CD8-positive, alpha-beta T cell (primary cell): ENCODE measurements at places on chromosomes 5 and 9. TPM values are rescaled to one million over a fixed set of nuclear protein-coding genes. Genes with fewer than 3 reads are reported as not detected.
A peak's percentile ranks its signal among the peaks of the same experiment; 100 is the strongest.

DNA sequence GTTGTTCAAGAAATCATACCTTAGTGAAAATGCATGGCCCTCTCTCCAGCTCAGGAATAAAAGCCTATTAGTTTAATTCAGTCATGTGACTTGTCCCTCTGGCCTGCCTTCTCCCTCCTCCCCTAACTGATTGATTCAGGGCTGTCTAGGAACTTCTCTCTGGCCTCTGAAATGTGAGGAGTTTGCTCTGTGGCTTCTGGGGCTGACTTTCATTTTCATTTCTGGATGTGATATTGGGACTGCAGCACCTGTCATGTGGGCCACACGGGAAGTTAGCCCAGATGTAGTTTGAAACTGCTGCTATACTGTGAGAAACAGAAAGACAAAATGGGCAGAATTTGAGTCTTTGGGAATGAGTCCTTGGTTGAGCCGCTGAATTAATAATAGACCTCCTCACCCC lies 44.8 kb downstream of the PARP8 start:
- peak; percentile 81 for DNase-seq

DNA sequence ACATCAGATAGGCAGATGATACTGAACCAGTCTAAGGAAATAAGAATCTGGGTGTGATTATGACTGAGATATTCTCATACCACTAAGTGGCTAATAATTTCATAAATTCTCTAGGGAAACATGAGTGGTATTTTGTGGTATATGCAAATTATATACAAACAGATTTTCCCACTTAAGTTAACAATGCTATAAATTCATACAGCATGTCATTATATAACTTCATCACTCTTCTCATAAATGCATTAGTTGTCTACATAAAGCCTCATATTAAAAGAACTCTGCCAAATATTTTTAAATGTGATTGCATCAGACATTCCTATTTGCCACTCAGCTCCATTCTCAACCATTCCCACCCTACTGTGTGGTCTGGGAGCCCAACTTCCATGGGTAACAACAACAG lies 226.5 kb downstream of the TLE1 start:
- DNase-seq, result no peak

- DNase-seq, result no peak
Observed at GRCh38 chr9:84819491-84819991, 150.0 kb downstream of the NTRK2 start.

GRCh38 chr5:96324708-96325107 lies 108.3 kb downstream of the PCSK1 start:
- no peak for DNase-seq

The C5orf58 gene
- total RNA-seq, result not detected

The TYRP1 gene
- total RNA-seq, result not detected

- DNase-seq, result no peak
Observed at GRCh38 chr9:110133059-110133458, 74.9 kb downstream of the C9orf152 start.

The TSLP gene
- not detected for total RNA-seq

The STX17 gene
- 21.0 TPM for total RNA-seq

The GADD45G gene
- 11.2 TPM for total RNA-seq

DNA sequence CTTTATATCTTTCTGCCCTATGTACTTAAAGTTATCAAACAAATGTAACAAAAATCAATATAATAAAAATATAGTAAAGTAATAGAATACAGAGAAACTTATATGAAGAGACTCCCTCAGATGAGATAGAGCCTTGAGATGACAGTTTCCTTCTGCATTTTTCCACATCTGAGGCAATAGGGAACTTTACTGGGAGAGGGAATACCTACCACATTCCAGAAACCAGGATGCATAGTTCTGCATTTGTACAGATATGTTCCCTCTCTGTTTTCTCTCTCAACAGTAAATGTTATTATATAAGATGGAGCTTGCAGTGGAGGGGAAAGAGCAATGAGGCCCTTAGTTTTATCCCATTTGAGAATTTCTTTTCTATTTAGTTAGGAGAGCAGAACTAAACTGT lies 109.6 kb upstream of the KCNN2 start:
- DNase-seq, result no peak
